ENCODE measurements at places on chromosomes 5 and 9.

DNA sequence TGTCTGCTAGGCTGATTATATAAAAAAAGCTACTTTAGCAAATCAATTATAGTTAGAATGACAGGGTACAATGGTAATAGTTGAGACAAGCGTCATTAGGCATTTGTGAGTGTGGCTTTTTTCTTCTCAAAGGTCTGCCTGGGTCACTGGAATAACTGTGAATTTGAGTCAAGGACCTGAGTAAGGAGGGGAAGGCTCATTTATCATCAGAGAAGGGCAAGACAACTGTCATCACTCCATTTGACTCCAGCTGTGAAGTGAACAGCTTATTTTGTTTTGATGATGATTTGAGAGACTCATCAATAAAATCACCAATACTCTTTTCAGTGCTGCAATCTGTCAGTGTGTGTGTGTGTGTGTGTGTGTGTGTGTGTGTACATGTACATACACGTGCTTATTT lies 118.6 kb downstream of the MAT2B start:
- DNase-seq = no peak

DNA sequence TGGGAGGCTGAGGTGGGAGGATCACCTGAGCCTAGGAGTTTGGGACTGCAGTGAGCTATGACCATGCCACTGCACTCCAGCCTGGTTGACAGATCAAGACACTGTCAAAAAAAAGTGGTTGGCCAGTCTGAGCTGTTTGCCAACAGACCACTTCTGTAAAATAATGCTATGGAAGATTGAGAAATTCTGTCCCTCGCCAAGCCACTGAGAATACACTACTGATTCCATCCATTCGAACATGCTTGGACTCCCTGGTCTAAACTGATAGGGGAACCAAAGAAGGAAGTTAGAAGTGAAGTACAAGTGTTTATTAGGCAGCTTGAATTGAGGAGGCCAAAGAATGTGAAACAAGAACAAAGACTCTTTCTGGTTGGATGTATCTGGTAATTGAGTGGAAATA lies 27.2 kb downstream of the ENC1 start:
- DNase-seq = no peak

DNA sequence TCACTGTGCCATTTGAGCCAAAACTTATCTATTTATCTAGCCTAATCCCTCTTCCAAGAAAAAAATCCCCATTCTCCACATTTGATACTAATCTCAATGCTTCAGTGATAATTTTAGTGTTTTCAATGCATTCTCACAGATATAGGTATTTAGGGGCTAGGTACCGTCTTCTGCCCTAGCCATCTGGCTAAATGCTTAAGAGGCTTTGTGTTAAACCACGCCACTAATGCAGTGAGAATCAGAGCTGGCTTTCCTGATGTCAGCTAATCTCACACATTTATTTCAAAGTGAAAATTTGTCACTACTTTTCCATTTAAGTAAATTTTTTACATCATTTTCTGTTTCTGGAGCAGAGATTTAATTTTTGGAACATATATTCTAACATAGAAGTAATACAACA lies 479.7 kb downstream of the MAN2A1 start:
- DNase-seq = no peak

GRCh38 chr5:87735923-87736322 lies 323.2 kb upstream of the CCNH start:
- no peak for DNase-seq

GRCh38 chr9:135343837-135344522 lies 135.6 kb upstream of the PPP1R26 start:
- peak; percentile 14 for DNase-seq

- DNase-seq = no peak
Observed at GRCh38 chr9:18184401-18184800, 289.6 kb upstream of the ADAMTSL1 start.

Measured in nucleus accumbens (tissue), 56 donors.